ENCODE measurements at places on chromosomes 2 and 18. TPM values are rescaled to one million over a fixed set of nuclear protein-coding genes. Genes with fewer than 3 reads are reported as not detected.

The CACNB4 gene
- total RNA-seq, result under 0.01 TPM

The LNPK gene
- 26.6 TPM for total RNA-seq

The DYNAP gene
- not detected for total RNA-seq

The SPATA3 gene
- not detected for total RNA-seq

The GALR1 gene
- total RNA-seq, result not detected

The RAB6C gene
- total RNA-seq, result not detected

The CAVIN2 gene
- 16.9 TPM for total RNA-seq

The SKOR2 gene
- not detected for total RNA-seq

The DIPK1C gene
- not detected for total RNA-seq

The ABCB11 gene
- not detected for total RNA-seq

The SULT1C4 gene
- total RNA-seq, result 2.1 TPM

The PLCD4 gene
- 9.3 TPM for total RNA-seq

The SPIRE1 gene
- 14.9 TPM for total RNA-seq

All from epithelial cell of alveolus of lung (primary cell).